RPMI7951 (cell line): ENCODE measurements at places on chromosomes 7 and 10. TPM values are rescaled to one million over a fixed set of nuclear protein-coding genes. Genes with fewer than 3 reads are reported as not detected.

Gene ZNF438
- total RNA-seq: 5.2 and 7.6 TPM in 2 replicates

GRCh38 chr10:131954356-131954965 is 27.3 kb downstream of the BNIP3 start:
- DNase-seq: no peak

DNA sequence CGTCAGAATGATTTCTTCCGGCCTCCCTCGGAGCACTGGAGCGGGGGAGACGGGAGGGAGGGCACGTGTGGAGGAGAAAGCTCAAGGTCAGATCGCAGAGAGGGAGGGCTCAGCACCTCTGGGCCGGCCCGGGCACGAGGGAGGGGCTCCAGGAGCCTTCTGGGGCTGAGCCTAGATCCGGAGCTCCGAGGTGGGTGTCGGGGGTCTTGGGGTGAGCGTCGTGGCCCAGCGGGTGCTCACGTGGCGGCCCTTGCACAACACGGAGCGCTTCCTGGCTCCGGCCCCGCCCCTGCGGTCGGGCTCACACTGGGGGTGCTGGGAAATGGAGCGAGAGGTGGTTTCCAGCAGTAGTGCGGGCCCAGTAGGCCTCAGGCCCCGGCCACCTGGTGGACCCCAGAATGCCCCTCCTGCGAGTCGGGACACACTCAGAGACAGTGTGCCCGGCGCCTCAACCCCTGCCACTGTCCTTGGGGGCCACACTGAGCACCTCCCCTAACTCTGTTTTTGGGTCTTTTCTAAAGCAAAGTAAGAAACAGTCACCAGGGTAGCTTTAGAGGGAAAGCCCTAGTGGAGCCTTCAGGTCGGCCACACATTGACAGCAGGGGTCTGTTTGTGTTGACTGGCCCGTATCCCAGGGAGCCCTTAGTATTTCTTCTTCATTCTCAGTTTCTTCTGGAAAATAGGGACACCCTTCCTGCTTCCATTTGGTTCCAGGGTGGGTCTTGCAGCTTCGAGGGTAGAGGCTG is 798 bp downstream of the PPIF start:
- DNase-seq: peak; percentile 64

Gene SEMA3D
- total RNA-seq: 2.4 and 2.6 TPM in 2 replicates

GRCh38 chr10:48973065-48973464 is 33.4 kb upstream of the LRRC18 start:
- DNase-seq: peak; percentile 14

Gene PSTK
- 7.4 and 8.5 TPM in 2 replicates for total RNA-seq

Gene DIP2C
- total RNA-seq: 6.4 and 7.0 TPM in 2 replicates

DNA sequence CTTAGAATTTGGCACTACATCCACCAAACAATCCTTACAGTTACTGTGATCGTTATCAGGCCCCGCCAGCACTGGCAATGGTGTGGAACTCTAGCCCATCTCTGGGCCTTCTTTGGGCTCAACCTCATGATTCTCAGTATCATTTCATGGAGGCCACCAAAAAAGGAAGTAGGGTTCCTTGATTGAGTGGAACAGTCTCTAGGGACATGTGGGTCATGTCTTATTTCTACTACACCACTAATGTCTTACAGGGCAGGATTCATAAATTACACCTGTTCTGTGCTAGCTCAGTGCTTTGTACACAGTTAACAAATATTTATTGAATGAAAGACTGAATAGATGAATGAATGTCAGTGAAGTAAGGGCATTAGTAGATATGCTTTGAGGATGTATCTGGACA is 53.9 kb downstream of the AP3M1 start:
- no peak for DNase-seq

- no peak for DNase-seq
These were observed 97.9 kb downstream of the ANKIB1 start for GRCh38 chr7:92343714-92344113.

Gene IFIT1B
- not detected in 2 replicates for total RNA-seq

Gene TMEM176A
- total RNA-seq: not detected in 2 replicates

GRCh38 chr10:113569576-113569975 is 16.7 kb downstream of the HABP2 start:
- no peak for DNase-seq

- DNase-seq: no peak
These were observed 22.6 kb downstream of the TMEM254 start for GRCh38 chr10:80100861-80101695.

- no peak for DNase-seq
These were observed 65.1 kb downstream of the ATXN7L1 start for GRCh38 chr7:105811189-105811847.

Gene AGAP6
- total RNA-seq: 2.3 and 2.8 TPM in 2 replicates

Gene LIPJ
- total RNA-seq: under 0.01 and 0.12 TPM in 2 replicates

DNA sequence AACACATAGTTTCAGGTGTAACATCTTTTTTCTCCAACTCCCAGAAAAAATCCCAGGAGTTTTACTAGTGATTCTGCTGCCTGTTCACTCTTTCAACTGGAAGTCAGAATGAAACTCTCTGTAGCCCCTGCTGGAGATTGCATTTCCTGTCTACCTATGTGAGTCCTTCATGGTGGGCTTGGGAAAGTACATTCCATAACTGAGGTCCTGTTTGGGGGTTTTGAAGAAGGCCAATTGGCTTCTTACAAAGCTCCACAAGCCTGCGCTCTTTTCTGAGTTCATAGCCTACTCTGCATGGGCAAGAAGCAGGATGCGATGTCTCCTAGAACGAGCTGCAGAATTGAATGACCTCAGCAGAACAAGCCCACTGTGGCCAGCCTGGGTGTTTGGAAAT is 86.7 kb downstream of the LYZL2 start:
- DNase-seq: no peak

Gene NKX2-3
- 0.59 TPM in 1 of 2 replicates, not detected in the other for total RNA-seq

- peak; percentile 8 for DNase-seq
These were observed 12.5 kb upstream of the LIPK start for GRCh38 chr10:88693392-88694020.

GRCh38 chr10:76358743-76359395 is 927.4 kb downstream of the LRMDA start:
- no peak for DNase-seq

- DNase-seq: no peak
These were observed 287.1 kb upstream of the KAT6B start for GRCh38 chr10:74539317-74539716.

Gene ACTL6B
- not detected in 2 replicates for total RNA-seq

Gene OPALIN
- not detected in 2 replicates for total RNA-seq

Gene PDE1C
- 17.5 and 19.1 TPM in 2 replicates for total RNA-seq

GRCh38 chr10:122525788-122526187 is 34.8 kb upstream of the DMBT1 start:
- DNase-seq: no peak

- no peak for DNase-seq
These were observed 187.5 kb upstream of the AOAH start for GRCh38 chr7:36911788-36912187.

DNA sequence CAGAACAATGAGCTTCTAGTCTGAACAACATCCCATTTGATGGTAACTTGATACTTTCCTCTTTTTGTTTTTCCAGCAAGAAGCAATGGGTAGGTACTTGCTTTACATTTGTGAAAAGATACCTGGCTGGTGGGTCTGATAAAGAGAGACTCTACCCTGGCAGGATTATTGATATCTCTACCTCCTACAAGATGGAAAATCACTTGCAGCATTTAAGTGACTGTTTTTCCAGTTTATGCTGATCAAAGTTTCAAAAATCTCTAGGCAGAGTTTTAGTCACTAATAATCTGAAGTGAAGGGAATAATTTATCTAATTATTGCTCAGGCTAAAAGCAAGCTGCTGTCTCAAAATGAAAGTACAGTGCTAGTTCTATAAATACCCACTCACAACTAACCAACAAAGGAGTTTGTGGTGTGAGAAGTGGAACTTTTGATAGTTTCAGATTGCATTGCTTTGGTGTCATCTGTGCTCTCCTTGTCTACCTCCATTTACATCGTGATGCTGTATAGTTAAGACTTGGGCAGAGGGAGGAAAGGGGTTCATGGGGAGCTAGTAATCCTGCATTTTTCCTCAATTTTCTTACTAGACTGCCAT is 86.0 kb upstream of the ANKRD1 start:
- no peak for DNase-seq

DNA sequence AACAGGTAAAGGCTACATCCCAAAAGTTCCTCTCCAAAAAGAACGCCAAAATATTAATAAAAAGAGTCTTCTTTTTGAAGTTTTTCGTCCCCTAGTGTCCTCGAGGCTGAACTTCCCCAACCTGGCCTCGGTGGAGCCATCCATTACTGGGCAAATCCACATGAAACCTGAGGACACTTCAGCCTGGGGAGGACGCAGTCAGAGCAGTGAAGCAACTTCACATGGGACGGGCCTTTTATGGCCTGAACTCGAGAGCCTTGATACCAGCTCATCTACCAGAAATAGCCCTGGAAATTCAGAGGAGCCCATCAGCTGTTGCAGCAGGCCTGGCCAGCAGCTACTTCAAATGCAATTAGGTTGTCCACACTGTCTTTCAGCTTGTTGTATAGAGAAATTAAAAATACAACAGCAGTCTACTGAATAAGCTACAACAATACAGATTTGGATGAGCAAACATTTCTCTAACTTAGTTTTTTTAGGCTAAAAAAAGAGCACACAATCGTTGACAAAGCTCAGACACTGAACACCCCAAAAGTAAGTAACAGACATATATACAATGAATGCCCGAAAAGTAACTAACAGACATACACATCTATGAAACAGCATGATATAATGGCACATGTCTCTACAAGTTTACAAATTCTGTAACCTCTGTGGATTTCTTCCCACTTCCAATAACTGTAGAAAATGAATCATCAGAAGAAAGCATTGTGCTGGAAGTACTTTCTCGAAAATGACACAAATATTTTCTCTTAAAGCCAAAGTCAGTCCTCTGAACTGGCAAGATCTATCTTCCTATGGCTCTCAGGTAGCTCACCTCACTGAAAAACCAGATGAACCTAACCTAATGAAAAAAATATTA is at the start of gene SVIL:
TSS of gene SVIL (minus strand) at position 208 of the 862 bp plus-strand sequence. CDS start 79,913 bp downstream, outside the sequence.
- DNase-seq: peak; percentile 93

Gene NPY4R2
- 0.10 TPM in 1 of 2 replicates, not detected in the other for total RNA-seq

Gene GIMAP2
- 9.1 and 11.5 TPM in 2 replicates for total RNA-seq

DNA sequence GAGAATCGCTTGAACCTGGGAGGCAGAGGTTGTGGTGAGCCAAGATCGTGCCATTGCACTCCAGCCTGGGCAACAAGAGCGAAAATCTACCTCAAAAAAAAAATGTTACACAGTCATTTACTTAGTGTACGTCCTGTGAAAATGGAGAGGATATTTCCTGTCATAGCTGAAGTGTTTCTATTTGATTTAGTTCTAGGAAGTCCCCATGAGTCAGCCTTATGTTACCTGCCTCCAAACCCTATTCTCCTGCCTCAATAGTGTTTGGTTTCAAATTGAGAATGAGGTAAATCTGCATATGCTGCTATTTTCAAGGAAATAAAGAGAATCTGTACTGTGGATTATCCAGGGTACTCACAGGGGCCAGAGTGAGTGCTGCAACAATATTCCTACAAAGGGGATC is 1284.5 kb upstream of the AUTS2 start:
- no peak for DNase-seq

GRCh38 chr10:128081720-128082119 is 44.5 kb downstream of the MKI67 start:
- DNase-seq: no peak

DNA sequence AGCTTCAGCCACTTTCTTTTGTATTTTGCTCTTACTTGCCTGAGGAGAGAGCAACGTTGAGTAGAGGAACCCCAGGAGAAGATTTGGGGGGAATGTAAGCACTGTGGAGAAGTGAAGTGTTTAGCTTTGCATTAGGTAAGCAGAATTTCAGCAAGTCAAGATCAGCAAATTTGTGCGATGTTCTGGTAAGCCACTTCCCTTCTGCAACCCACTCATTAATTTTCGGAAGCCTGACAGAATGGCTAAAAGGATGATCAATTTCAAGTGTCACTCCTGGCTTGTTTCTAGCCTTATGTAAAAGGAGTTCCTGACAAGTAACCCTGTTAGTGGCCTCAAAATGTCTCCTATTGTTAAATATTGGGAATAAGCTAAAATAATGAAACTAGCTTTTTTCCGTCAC is 48.5 kb upstream of the NXPH1 start:
- no peak for DNase-seq

Gene HOXA5
- total RNA-seq: 4.7 and 5.6 TPM in 2 replicates

Gene RAB19
- total RNA-seq: not detected in 2 replicates

DNA sequence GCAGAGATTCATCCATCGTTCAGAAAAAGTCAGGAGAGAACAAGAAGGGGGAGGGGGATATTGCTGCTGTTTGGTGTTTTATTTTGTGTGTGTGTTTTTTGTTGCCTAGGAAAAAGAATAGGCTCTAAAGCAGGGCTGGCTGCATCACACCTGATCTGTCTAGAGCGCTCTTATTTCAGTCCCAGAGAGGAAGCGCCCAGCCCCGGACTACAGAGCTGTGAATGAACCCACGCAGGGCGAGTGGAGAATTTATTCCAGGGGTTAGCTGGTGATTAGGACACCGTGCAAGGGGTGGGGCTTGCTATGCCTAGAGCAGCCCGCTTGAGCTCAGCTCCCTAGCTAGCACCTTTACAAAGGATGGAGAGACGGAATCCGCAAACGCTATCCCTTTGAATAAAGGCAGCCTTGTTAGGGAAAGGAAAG is 621 bp upstream of the FAM13C start:
- DNase-seq: peak; percentile 46
